ENCODE measurements at places on chromosomes 4 and X.

- DNase-seq = peak; percentile 36
Measured at GRCh38 chrX:3598709-3599108, 114.7 kb downstream of the PRKX start.

- no peak for DNase-seq
Measured at GRCh38 chrX:21132686-21133393, 241.4 kb upstream of the CNKSR2 start.

- DNase-seq = no peak
Measured at GRCh38 chr4:169200361-169201030, 70.3 kb downstream of the SH3RF1 start.

- no peak for DNase-seq
Measured at GRCh38 chr4:172356016-172356415, 542.8 kb downstream of the GALNTL6 start.

GRCh38 chr4:187422655-187423054, 572.9 kb upstream of the ZFP42 start:
- DNase-seq = no peak

GRCh38 chr4:73684097-73684496, 56.3 kb upstream of the CXCL8 start:
- no peak for DNase-seq

- no peak for DNase-seq
Measured at GRCh38 chr4:52665592-52665991, 6.5 kb upstream of the USP46 start.

GRCh38 chr4:102400898-102401297, 55.6 kb upstream of the SLC39A8 start:
- DNase-seq = no peak
